ENCODE measurements at places on chromosomes 6 and 20.

- no peak for DNase-seq
These were observed 39.6 kb downstream of the KIAA0319 start for GRCh38 chr6:24606200-24606930.

- DNase-seq: no peak
These were observed 14.5 kb upstream of the TRIM39 start for GRCh38 chr6:30312266-30312665.

- no peak for DNase-seq
These were observed 4.0 kb downstream of the MYLIP start for GRCh38 chr6:16132909-16133308.

GRCh38 chr20:39853050-39853449, 836.0 kb downstream of the MAFB start:
- DNase-seq: no peak

DNA sequence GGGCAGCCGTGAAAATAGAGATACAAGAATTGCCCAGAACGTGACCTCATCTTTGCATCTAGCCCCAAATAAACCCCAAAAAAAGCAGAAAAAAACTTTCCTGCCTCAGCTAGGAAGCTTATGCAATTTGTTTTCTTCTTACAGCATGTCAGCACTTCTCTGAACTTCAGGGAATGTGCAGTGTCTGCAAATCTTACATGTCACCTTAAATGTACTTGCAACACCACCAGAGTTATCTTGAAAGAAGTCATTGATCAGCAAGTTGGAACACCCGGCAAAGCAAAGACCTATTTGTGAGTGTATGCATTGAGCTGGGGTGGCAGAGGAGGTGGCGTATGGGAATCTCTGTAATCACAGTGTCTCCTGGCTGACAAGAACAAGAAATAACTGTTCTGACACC, 123.4 kb downstream of the PKHD1 start:
- no peak for DNase-seq

- no peak for DNase-seq
These were observed 98.8 kb upstream of the BEND6 start for GRCh38 chr6:56856036-56856580.

- no peak for DNase-seq
These were observed 67.9 kb downstream of the IGF2R start for GRCh38 chr6:160036790-160037206.

- DNase-seq: no peak
These were observed 2.0 kb downstream of the HLA-F start for GRCh38 chr6:29724937-29725869.

- no peak for DNase-seq
These were observed 1.2 kb downstream of the IP6K3 start for GRCh38 chr6:33745548-33745947.

DNA sequence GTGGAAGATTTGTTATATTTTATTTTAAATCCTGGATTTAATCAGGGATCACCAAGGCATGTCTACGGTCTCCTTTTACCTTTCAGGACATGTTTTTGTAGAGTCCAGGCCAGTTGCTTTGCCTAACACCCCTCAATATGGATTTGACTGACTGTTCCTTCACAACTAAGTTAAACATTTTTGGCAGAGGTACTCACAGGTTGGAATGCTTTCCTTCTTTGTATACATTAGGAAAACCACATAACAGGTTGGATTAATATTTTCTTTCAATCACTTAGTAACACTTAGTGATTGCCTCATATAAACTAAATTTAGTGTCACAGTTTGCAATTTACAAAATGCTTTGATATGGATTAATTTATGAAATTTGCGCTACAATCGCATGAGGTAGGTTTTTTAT, 64.5 kb downstream of the IPCEF1 start:
- DNase-seq: no peak

- no peak for DNase-seq
These were observed 1.8 kb upstream of the KCNQ5 start for GRCh38 chr6:72619883-72620696.

DNA sequence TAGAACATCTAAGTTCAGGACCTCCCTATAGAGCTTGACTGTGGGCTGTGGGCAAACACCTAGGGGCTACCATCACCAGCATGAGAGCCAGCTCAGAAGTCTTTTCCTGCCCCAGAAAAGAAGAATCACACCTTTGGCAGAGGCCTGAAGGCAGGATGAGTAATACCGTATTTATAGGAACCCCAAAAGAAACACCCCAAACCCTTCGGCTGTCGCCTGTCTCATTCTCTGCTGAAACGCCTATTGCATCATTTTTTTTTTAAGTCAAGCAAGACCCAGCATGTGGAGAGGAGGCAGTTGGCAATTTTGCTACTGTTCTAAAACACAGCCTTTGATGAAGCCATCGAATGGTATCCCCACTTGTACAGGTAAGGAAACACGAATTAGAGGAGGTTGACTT, 436.4 kb downstream of the TFAP2A start:
- DNase-seq: no peak
